ENCODE measurements at places on chromosomes 12 and 14.

DNA sequence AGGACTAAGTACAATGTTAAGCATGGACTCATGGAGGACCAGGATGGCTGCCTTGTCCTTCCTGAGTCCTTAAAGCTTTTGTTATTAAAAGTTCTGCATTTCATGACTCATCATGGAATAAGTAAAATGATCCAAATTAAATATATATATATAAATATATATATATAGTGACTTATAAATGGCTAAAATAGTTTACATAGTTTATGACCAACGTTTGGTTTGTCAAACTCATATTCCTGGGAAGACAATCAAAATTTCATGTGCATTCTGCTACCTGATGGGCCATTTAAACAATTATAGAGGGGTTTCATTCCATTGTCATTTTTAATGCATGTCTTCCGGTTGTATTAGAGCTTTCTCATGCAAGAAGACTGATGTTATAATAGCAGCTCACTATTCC, 1190.7 kb downstream of the FSCB start:
- DNase-seq, result no peak

GRCh38 chr12:86261142-86261541, 5.0 kb upstream of the MGAT4C start:
- DNase-seq, result no peak

- DNase-seq, result no peak
These were observed 13.7 kb downstream of the KTN1 start for GRCh38 chr14:55593698-55594097.

DNA sequence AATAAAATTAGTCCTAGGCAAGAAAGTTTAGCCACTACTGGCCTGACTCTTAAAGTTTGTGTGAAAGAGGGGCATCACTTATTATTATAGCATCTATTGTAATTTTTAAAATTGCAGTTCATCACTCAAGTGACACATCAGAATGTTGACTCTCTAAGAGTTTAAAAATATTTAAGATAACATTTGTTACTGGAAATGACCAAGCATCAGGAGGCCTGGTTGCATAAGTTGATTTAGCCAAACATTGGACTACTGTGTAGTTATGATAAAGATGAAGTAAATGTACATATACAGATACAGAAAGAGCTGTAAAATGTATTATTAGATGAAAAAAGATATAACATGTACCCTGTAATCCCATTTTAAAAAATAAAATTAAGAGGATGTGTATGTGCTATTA, 47.5 kb downstream of the SCFD1 start:
- DNase-seq, result no peak

DNA sequence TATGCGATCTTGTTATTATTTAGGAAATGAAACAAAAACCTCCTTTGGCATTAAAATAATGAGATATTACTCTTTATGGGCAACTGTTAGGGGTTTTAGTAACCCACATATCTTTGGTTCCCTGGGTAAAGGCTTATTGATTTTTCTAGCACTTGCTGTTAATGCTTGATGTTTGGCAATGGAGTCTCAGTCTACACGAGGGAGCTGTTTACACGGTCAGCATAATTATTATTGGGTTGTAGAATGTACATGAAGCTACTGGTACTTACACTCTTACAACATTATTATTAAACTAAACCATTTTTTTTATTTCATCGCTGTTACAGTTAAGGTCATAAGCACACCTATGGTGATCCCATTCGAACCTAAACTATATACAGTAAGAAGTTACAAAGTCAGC, 12.1 kb downstream of the RPS29 start:
- DNase-seq, result no peak

DNA sequence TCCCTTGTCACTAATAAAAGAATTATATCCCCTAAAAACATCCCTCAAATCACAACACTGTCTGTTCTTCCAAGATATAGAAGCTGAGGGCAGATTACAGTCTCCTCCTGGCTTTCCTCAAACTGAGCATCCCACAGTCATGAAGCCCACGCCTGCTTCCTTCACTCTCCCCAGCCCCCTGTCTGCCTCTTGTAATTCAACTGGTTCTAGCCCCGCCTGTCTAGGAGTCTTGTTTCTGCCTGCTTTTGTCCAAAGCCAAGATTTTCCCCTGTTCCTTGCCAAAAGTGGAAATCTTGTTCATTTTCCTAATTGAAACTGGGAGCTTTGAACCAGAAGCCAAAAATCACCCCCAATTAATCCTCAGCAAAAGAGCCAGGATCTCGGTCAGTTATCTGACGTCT, 35.9 kb upstream of the PWP1 start:
- no peak for DNase-seq

Data from CD4-positive, alpha-beta T cell treated with Interleukin-2 at 100 ng/mL for 4 hours (primary cell).